Neuronal stem cell (in vitro differentiated cells): ENCODE measurements at places on chromosomes 2 and 18.
A peak's percentile ranks its signal among the peaks of the same experiment; 100 is the strongest.

GRCh38 chr2:220212296-220213080, 585.1 kb downstream of the SLC4A3 start:
- DNase-seq, result no peak

- peak; percentile 92 for DNase-seq
Observed at GRCh38 chr2:120736624-120737339, 1.1 kb downstream of the GLI2 start.

DNA sequence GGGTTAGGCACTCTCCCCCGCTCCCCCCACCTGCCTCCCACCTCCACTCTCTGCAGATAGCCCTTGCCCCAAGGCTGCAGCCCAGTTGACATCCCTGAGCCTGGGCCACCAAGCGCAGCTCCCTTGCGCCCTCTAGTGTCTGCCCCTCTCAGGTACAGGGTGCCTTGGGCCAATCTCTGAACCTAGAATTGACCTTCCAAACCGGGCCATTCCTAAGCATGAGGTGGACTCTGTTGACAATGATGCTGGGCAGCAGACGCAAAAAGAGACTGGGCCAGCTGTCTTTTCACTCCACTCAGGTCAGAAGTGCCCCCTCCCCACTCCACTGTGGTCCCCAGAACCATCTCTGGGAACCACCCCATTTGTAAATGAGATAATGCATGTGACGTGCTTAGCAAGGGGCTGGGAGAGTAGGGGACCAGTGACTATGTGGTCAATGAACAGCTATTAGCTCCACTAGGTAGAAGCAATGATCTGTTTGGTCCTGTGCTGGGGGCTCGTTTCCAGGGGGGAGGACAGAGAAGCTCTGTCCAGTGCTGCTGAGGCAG, 43.3 kb upstream of the PLB1 start:
- DNase-seq, result peak; percentile 58

DNA sequence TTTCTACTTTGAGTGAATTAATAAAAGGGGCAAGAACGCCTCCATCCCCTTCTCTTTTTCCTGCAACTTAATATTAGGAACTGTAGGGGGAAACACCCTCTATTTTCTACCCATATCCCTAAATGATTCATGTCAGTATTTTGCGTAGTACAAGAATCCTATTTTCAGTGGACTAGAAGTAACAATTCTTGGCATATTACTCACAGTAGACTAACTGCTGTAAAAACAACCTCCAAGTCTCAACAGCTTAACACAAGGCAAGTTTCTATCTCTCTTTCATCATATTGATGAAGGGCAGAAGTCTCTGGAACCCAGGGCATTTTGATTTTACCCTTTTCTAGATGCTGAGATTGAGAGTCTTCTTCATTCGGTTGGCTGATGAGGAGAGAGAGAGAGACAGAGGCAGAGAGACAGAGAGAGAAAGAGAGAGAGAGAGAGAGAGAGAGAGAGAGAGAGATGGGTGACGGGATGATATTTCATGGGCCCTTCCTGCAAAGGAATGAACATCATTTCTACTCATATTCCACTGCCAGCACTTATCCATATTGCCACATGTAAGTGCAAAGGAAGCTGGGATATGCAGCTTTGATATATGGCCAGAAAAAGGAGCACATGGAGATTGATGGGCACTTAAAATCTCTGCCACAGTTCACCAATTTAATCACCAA, 481.6 kb downstream of the LPIN1 start:
- no peak for DNase-seq

DNA sequence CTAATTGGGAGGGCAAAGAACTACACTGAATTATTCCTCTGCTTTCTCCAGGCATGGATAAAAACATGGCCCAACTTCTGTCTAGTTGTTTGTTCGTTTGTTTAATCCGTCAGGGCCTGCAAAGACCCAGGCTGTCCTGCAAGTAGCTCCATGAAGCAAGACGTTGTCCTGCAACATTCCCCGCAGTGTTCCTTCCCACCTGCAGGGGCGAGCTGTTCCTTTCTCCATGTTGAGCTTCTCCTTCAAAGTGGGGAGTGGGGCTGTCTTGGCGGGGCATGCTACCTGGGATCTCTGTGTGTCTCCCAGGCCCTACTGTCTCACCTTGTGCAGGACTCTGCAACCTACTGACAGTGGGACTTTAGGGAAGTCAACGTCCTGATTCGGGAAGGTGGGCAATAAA, 264.0 kb upstream of the SMIM21 start:
- no peak for DNase-seq

GRCh38 chr2:207437136-207437523, 92.6 kb upstream of the CREB1 start:
- DNase-seq, result no peak

DNA sequence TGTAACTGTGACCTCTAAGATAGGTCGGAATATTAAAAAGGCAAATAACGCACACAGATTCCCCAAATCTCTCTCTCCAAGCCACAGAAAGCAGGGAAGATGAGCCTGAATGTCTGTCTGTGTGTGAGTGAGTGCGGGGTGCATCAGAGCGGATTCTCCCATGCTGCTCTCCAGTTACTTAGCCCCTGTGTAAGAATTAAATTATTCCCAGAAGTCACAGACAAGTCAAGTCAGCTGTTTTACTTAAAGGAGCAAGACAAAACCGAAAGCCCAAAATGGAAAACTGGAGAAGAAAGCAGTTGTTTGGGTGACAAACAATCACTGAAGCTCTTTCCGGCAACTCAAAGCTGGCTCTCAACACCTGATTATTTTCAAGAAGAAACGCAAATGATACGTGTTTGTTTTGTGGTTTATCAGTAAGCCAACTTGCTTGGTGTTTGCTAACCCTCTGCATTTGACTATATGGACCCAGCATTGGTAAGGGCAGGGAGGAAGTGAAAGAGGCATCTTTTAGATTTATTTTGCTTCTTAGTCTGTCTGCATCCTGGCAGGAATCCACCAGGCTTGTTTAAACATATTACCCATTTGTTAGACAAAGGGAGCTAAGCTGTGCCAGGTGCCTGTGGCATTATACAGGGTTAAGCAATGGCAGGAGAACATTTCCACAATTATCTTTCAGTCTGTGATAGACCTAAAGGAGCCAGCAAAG, 121.5 kb upstream of the CREB1 start:
- DNase-seq, result no peak

- no peak for DNase-seq
Observed at GRCh38 chr18:62663731-62664336, 51.5 kb upstream of the PHLPP1 start.

DNA sequence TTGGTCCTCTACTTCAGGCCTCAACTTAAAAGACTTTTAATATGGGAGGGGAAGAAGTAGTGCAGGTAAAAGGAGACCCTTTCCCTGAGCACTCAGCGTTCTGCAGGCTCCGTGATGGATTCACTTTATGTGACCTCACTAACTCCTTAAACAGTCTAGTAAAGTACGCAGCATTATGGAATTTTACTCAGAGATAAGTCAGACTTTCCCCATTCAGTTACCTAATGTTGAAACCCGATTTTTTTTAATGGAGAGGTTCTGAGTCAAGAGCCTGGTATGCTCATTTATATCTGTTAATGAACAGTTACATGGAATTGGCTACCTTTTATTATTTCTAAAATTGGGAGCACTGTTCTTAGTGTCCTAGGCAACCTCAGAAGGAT, 34.1 kb downstream of the RASGRP3 start:
- DNase-seq, result no peak

GRCh38 chr2:129055824-129056223, 737.2 kb upstream of the HS6ST1 start:
- DNase-seq, result no peak

GRCh38 chr2:72130659-72131360, 16.9 kb downstream of the CYP26B1 start:
- no peak for DNase-seq

GRCh38 chr18:37669991-37670534, 104.5 kb upstream of the CELF4 start:
- no peak for DNase-seq

GRCh38 chr2:55047677-55048299, 2.5 kb downstream of the RTN4 start:
- no peak for DNase-seq

DNA sequence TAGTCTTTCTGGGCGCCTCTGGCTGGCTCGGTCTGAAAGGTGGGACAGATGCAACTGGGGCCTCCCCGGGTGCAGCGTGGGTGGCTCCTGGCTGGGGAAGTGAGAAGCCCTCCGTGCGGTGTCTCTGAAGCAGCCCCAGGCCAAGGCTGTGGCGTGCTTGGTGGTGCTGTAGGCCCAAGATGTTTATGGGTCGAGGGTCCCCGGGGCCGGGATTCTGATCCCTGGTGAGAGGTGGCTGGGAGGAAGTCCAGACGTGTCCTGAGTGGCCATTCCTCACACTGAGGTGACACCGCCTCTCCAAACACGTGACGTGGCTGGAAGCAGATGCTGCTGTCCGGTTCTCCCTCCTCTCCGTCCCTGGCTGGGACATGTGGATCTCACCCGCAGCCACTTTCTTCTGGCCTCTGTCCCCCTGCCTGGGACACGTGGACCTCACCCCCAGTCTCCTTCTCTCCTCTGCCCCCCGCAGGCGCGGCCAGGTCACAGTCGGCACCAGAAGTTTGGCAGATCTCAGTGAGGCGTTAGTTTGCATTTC, 12.6 kb downstream of the RTP5 start:
- no peak for DNase-seq

- no peak for DNase-seq
Observed at GRCh38 chr2:215379039-215379438, 56.8 kb downstream of the FN1 start.

GRCh38 chr2:200456567-200456966, 53.3 kb downstream of the KCTD18 start:
- no peak for DNase-seq

- no peak for DNase-seq
Observed at GRCh38 chr2:164910101-164910899, 45.0 kb downstream of the SLC38A11 start.

GRCh38 chr18:46332286-46332801, 228.2 kb downstream of the HAUS1 start:
- DNase-seq, result no peak

- DNase-seq, result no peak
Observed at GRCh38 chr2:137870682-137871081, 93.6 kb upstream of the HNMT start.

GRCh38 chr2:240994171-240994896, 4.1 kb upstream of the SNED1 start:
- no peak for DNase-seq
